ENCODE measurements at places on chromosomes 12 and 14.

DNA sequence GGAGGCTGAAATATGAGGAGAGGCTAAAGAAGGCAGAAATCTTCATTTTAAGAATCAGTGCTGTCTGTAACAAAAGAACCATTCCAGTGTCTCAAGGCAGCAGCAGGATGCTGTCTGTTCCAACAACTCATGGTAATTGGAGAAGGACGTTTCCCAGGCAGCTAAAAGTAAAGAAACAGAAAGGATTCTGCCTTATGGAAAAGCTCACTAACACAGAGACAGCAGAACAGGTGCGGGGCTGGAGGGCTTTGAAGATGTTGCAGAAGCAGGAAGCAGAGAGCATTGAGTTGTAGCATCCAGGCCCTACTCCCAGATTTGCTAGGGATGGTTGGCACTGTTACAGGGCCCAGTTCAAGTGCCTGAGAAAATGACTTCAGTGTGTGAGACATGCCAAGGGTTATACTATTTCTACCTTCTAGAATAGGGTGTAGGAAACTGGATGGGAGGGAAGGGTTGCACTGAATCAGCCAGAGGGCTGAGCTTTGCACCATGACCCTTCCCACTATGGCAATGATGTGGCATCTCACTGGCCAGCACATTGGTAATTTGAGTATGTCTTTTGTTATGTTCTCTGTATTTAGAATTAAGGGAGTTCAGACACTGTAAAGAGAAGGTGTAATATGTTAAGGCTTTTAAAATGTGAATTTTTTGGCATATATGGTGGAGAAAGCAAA is 160.0 kb upstream of the FBXO33 start:
- no peak for DNase-seq

GRCh38 chr12:107134558-107134957 is 41.2 kb upstream of the CRY1 start:
- peak; percentile 7 for DNase-seq

GRCh38 chr14:35292770-35293561 is 784 bp downstream of the PSMA6 start:
- DNase-seq: no peak

DNA sequence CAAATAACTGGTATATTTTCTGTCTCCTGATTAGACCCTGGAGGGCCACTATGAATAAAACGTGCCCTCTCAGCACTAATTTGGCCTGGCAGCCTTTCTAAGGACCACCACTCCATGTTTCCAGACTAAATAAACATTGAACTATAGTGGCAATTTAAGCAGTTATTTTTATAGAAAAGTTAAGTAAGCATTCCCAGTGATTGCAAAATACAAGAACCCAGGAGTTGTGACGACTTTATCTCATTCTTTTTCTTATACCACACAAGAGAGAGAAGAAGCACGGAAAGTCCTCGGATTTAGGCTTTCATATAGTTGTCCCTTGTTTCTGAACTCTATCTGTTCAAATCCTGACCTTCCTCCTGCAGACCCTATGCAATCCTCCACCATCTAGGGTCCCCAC is 23.1 kb upstream of the STRAP start:
- DNase-seq: no peak

GRCh38 chr12:121705514-121705913 is 7.0 kb upstream of the TMEM120B start:
- no peak for DNase-seq

GRCh38 chr14:65940056-65940735 is 527.7 kb downstream of the FUT8 start:
- no peak for DNase-seq

All from effector CD4-positive, alpha-beta T cell (primary cell).